ENCODE measurements at places on chromosomes 12 and 14.

DNA sequence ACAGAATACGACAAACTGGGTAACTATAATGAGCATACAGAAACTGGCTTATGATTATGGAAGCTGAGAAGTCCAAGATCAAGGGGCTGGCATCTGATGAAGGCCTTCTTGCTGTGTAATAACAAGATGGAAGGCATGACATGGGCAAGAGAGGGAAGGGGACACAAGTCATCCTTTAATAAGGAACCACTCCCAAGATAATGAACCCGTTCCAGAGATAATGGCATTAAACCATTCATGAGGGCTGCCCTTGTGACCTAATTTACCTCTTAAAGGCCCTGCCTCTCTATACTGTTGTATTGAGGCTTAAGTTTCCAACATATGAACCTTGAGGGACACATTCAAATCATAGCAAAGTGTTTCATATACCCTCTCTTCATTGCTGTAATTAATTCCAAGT, 4.6 kb upstream of the VTI1B start:
- no peak for DNase-seq

- no peak for DNase-seq
Observed at GRCh38 chr12:67535176-67535575, 113.4 kb upstream of the DYRK2 start.

DNA sequence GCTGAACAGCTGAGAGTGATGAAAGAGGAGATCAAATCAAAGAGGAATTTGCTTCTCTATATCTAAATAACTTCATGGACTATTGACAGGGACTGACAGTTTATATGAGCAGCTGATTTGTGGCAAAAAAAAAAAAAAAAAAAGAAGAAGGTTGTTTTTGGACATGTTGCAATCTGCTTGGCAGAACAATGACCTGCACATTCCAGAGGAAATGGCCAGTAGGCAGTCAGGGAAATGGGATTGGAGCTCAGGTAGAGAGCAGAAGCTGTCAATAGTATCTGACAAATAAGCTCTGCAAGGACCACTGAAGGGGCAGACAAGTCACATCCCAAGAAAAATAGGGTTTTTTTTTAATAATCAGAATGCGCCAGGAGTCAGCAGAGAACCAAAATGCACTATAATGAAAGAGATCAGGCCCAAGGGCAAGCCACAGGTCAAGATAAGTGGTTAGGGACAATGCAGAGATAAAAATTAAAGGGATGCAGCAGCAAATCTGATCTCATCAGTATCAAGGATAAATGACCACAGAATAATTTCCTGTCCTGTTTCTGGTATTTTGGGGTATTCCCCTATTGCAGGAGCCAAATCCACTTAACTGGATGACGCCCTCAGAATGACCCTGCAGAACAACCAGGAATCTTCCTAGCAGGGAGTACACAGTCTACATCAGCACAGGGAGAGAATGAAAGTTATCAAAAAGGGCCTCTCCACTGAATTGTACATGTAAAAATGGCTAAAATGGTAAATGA, 22.6 kb upstream of the DUSP16 start:
- no peak for DNase-seq

DNA sequence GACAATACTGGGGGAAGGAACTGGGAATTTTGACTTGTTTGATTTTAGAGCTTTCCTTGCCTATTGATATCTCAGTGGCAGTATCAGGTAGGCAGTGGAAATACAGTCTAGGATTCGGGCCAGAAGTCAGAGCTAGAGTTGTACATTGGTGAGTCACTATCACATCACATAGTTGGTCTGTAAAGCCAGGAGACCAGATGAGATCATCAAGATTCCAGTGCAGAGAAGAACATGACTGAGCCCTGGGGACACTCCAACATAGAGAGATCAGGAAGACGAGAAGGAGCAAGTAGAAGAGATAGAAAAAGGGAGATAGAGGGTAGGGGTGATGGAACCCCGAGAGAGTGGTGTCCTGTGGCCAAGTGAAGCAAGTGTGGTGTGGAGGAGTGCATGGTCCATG, 46.6 kb upstream of the NR1H4 start:
- peak; percentile 72 for DNase-seq

- no peak for DNase-seq
Observed at GRCh38 chr14:93986955-93987354, 10.1 kb upstream of the CCDC197 start.

DNA sequence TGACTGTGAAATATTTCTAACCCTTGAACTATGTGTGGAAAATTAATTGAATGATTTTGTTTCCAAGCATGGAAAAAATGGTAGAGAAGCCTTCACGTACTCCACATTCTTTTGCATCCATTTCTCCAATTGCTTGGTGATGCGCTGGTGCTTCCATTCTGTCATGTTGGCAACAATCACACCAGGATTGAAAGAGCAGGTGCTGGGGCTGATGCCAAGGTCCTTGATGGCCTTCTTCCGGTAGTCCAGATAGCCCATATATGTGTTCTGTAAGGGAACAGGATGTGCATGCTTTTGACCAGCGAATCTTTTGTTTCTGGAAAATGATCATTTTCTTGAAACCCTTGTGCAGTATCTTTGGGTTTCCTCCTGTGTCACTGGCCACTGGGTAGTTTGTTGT, 28.6 kb downstream of the TDG start:
- no peak for DNase-seq

- DNase-seq: peak; percentile 65
Observed at GRCh38 chr14:50954811-50955372, 10.6 kb upstream of the PYGL start.

- DNase-seq: no peak
Observed at GRCh38 chr14:69328317-69328716, 68.4 kb downstream of the GALNT16 start.

DNA sequence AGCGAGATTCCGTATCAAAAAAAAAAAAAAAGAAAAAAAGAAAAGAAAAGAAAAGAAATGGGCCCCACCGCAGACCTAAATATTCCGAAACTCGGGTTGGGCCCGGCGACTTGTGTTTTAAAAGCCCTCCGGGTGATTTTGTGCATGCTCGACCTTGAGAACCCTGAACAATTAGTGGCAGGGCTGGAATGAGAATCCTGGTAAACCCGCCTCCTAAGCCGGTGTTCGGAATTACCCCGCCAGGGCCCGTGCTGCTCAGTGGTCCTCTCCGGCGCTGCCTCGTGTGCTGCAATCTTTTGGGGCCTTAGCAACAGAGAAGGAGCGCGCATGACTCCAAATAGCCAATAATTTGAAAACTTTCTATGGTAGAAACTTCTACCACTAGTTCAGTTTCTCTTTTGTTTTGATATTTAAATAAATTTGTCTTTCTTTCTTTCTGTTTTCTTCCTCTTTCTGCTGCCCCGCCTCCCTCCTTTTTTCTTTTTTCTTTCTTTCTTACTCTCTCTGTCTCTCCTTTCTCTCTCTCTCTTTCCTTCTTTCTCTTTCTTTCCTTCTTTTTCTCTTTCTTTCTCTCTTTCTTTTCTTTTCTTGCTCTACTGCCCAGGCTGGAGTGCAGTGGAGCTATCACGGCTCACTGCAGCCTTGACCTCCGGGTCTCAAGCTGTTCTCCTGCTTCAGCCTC, 1.5 kb upstream of the GALNT6 start:
- DNase-seq: no peak

DNA sequence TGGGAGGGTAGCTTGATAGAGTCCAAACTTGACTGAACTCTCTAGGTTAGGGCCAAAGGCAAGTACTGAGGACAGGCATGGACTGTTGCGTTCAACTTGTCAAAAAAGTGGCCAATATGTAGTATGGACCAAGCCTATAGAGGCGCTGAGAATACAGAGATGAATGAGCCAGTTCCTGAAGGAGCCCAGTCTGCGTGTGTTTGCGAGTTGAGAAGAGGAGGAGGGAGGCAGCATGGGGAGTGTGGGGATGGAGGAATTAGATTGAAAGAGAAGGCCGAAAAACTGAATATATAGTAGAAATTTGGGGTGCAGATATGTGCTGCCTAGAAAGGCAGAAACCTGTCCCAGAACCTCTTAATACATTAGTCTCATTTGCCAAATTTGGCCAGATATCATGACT, 412.4 kb downstream of the PCNX1 start:
- DNase-seq: peak; percentile 17

GRCh38 chr12:54363618-54364017, 668 bp downstream of the GPR84 start:
- no peak for DNase-seq

GRCh38 chr14:52998376-52999015, 47.6 kb upstream of the FERMT2 start:
- DNase-seq: peak; percentile 71

DNA sequence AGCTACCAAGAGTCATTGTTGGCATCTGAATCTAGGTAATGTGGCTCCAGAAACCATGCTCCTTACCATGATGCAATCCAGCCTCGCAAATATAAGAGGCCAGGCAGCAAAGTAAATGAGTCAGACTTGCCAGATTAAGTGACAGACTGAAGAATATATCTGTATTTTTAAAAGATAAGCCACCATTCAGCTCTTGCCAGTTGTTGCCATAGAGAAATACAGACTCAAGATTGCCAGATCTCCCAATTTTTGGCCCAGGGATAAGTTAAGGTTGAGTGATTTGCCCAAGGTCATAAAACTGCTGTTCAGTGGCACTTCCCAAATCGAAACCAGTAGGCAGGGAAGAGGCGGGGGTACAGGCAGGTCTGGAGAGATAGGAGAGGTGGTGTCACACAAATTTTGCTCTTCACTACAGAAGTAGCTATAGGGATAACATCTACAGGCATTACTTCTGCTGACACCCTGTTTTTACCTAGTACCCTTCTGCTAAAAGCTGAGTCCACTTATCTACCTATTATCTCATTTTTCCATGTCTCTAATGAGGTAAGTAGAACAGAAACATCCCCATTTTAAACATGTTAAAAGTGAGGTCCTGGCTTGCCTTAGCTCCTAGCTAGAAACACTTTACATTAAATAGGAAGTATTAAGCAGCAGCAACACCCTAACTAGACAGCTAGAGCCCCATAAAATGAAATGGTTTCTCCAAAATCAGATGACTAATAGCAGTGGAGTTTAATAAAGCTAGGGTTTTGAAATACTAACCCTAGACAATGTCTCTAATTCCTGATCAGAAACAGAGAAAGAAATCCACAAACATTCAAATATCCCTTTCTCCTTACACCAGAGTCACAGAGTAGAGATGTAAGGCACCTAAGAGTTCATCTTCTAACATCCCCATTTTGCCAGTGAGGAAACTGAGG, 19.5 kb downstream of the DCAF5 start:
- peak; percentile 23 for DNase-seq

DNA sequence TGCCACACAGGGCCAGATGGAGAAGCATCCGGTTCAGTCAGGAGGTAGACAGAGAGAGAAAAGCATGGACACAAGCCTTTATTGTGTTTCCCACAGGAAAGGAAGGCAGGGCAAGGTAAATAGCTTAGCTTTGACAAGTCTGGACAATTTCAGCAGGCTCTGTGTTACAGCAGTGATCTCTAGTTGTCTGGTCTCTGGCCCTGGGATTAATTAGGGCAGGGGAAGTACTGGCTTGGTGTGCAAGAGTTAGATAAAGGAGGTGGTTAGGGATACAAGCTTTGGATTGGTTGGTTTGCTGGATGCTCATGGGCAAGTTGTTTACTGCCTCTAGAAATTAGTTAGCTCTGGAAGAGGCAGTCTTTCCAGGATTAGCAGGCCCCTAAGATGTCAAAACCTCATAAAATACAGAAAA, 15.1 kb upstream of the NGDN start:
- no peak for DNase-seq

- no peak for DNase-seq
Observed at GRCh38 chr14:105865266-105865903, 339.0 kb downstream of the TMEM121 start.

DNA sequence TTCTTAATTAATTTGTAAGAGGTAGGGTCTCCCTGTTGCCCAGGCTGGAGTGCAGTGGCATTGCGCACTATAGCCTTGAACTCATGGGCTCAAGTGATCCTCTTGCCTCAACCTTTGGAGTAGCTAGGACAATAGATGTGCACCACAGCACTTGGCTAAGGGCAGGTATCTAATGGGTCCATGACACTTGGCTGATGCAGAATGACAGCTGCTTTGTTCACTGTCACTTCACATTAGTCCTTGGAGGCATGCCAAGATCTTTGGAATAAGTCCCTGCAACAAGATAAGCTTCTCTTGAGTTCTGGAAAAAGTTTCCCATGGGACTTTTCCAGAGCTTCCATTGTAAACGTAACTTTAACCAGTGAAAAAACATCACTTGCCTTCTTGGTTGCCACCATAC, 23.4 kb downstream of the COQ6 start:
- DNase-seq: no peak

DNA sequence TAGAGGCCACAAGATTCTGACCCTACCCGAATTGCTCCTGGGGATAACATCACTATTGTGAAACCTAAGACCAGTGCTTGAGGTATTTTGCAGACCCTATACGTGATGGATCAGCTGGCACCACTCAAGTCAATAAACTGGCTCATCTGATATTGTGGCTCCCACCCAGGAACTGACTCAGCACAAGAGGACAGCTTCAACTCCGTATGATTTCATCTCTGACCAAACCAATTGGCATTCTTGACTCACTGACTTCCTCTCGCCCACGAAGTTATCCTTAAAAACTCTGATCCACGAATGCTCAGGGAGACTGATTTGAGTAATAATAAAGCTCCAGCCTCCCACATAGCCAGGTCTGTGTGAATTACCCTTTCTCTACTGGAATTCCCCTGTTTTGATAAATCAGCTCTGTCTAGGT, 1036.1 kb upstream of the TMEM132C start:
- peak; percentile 38 for DNase-seq

GRCh38 chr14:102953100-102953499, 30.6 kb downstream of the AMN start:
- no peak for DNase-seq

GRCh38 chr12:127455347-127456265, 811.4 kb upstream of the TMEM132C start:
- peak; percentile 75 for DNase-seq

- no peak for DNase-seq
Observed at GRCh38 chr12:20572451-20572850, 122.7 kb upstream of the SLCO1C1 start.

DNA sequence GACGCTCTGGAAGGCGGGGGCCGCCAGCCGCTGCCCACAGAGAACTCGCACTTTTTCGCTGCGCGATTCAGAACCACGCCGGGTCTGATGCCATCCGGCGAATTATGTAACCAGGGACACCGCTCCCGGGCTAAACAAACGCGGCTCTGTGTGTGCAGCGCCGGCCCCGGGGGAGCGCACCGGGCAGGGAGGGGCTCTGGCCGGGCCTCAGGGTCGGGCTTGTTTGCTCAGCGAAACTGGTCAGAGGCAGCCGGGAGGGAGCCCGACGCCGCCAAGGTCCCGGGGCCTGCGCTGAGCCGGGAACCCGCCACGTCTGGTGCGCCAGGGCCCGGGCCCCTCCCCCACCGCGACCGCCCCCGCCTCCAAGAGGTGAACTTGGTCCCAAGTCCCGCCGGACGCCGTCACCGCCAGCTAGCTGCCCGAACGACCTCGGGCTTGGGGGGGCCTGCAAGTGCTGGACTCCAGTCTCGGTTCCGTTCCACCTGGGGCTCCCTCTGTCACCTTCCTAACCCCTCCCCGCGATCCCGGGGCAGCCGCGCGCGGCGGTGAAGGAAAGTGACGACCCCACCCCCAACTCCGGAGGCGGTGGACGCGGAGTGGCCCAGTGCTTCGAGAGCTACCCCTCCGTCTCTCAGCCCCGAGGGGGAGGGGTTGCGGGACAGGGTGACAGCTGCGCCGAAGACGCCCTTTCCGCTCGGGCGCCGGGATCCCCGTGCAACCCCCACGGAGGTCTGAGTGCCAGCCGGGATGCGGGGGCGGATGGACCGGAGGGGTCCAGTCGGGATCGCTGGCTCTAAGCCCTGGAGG, 848 bp downstream of the CTDSP2 start:
- DNase-seq: peak; percentile 66

GRCh38 chr12:4448943-4449850, 3.6 kb upstream of the FGF6 start:
- DNase-seq: no peak

Measured in AG08396 (cell line).